Activated CD8-positive, alpha-beta memory T cell treated with anti-CD3 and anti-CD28 coated beads for 48 hours (primary cell): ENCODE measurements at places on chromosomes 2 and 18.

DNA sequence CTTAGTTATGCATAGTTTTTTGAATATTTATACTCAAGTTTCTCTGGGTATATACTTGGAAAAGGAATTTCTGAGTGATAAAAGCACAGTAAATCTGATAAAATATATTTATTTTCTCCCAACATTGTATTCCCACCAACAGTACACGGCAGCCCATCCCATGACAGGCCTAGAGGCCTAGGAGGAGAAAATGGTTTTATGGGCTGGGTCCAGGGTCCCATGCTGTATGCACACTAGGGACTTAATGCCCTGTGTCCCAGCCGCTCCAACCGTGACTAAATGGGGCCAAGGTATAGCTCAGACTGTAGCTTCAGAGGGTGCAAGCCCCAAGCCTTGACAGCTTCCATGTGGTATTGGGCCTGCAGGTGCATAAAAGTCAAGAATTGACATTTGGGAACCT is 1007.7 kb downstream of the DSC3 start:
- DNase-seq = no peak

DNA sequence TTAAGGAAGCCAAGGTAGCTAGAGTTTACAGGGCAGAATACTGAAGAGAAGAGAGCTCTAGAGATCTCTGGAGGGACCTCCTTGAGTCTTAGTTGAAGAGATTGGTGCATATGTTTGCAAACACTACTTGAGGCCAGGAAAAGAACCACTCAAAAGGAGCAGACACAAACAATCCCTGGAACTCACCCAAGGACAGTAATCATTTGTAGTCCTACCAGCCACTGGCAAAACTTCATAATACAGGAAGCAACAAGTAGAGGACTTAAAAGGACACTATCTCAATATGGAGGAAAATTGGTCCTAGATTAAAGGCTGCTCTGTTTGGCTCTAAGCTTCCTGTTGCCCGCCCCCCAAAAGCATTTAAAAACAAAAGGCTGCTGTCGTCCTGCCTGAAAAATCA is 46.9 kb upstream of the UBXN4 start:
- DNase-seq = no peak

DNA sequence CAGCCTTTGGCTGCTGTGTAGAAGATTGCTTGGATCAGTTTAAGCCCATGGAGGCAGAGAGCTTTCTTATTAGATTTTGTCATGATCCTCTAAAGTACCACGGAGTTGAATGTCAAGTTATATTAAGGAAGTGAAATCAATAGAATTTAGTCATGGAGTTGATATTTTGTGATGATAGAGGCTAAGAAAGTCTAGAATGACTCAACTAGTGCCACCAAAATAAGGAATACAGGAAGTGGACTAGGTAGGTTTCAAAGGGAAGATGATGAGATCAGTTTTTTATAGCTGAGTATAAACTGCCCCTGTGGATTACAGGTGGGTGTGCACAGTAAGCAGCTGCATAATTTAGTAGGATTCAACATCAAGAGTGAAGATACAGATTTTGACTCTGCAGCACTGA is 25.2 kb downstream of the FBXO36 start:
- DNase-seq = no peak

DNA sequence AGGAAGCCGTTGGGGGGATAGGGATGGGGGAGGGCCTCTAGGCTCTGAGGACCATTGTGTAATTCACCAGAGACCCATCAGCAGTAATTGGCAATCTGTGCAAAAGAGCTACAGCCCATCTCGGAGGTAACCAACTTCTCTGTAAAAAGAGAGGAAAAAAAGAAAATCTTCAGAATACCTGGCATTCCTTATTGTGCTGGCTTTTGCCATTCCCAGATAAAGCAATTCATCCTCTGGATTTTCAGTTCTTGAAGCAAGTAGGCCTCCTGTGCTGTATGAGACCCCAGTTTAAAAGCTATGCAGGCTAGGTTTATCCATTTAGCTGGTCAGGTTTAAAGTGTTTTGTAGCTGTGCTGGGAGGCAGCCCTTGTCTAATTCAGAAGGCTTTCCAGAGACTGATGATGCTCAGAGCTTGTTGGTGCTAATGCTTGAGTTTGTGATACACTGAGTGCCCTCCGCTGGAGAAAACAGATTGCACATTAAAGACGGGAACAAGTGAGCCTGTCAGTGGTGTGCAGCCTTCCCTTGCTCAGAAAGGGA is at the start of gene LRRTM4:
Gene LRRTM4, minus strand, starts transcription at position 446 of the 540 bp plus-strand sequence.
- no peak for DNase-seq

DNA sequence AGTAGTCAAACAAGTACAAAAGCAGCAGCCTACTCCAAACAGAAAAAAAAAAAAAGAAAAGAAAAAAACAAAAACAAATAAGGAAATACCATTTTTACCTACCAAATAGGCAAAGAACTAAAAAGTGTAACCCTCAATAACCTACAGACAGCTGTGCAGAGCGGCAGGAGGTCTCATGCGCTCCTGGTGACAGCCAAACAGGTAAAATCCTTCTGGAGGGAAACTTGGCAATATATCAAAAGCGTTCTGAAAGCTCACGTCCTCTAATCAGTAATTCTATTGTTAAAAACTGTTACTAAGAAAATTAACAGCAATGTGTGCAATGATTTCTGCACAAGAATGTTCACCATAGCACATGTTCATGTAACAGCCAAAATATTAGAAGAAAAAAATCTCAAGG is 105.6 kb downstream of the AFF3 start:
- DNase-seq = no peak

DNA sequence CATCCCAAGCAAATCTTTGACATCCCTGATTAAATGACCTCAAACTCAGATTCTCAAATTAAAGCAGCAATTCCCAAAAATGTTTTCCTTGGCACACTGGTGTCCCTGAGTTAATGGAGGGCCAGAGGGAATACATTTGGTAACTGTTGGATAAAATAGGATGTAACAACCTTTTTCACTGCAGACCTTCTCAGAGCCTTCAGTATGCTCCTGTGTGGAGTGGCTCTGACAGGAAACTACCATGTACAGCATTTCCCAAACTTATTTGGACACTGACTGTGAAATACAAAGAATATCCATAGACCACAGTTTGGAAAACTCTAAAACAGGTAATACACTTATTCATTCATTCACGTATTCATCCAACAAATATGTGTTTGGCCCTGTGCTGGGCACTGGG is 91.8 kb downstream of the TFCP2L1 start:
- no peak for DNase-seq

- no peak for DNase-seq
These were observed 11.1 kb upstream of the AGFG1 start for GRCh38 chr2:227460833-227461232.

GRCh38 chr2:234689911-234690379 is 193.1 kb upstream of the ARL4C start:
- no peak for DNase-seq

- DNase-seq = no peak
These were observed 31.9 kb upstream of the ITGA6 start for GRCh38 chr2:172395503-172395902.

- DNase-seq = no peak
These were observed 42.0 kb downstream of the TTR start for GRCh38 chr18:31633392-31634330.

- DNase-seq = no peak
These were observed 83.3 kb downstream of the SP3 start for GRCh38 chr2:173881886-173882285.

DNA sequence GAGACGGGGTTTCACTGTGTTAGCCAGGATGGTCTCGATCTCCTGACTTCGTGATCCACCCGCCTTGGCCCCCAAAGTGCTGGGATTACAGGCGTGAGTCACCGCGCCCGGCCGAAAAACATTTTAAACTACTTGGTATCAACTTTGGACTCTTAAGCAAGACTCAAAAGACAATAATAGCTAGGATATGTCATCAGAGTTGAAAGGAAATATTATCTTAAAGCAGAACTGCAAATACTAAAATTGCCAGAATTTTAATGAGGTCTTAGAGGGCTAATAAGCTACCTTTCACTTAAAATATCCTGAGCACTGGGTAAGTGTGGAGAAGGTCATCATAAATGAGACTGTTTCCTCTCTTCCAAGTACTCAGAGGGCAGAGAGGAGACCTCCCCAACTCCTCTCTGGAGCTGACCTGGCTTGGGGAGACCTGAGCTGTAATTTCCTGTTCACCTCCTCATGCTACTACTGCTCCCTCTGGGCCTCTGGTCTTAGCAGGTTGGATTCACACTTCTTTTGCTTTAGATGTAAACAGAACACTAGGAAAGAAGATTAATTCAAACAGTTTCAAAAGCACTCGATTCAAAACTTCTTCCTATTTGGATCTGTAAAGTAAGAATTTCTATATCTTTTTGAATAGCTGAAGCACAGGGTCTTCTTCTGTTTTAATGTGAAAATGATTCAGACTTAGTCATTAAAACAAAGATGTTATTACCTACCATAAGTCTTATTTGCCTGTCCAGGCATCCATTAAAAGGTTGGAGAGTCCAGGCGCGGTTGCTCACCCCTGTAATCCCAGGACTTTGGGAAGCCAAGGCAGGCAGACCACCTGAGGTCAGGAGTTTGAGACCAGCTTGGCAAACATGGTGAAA is 16.5 kb downstream of the CNRIP1 start:
- DNase-seq = no peak

GRCh38 chr18:80166725-80167124 is 57.7 kb downstream of the ADNP2 start:
- no peak for DNase-seq

DNA sequence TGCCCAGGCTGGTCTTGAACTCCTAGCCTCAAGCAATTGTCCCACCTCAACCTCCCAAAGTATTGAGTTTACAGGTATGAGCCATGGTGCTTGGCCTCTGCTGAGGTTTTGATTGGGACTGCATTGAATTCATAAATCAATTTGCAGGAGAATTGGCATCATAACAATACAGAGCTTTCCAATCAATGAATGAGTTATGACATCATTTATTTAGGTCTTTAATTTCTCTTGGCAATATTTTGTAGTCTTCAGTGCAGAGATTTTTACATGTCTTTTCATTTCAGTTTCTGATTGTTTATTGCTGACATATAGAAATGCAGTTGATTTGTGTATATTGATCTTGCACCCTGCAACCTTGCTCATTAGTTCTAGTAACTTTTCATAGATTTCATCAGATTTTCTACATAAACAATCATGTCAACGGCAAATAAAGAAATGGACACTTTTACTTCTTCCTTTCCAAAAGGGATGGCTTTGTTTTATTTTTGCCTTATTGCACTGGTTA is 119.9 kb downstream of the TFCP2L1 start:
- DNase-seq = no peak

GRCh38 chr2:24008672-24009366 is 1.1 kb upstream of the MFSD2B start:
- no peak for DNase-seq

DNA sequence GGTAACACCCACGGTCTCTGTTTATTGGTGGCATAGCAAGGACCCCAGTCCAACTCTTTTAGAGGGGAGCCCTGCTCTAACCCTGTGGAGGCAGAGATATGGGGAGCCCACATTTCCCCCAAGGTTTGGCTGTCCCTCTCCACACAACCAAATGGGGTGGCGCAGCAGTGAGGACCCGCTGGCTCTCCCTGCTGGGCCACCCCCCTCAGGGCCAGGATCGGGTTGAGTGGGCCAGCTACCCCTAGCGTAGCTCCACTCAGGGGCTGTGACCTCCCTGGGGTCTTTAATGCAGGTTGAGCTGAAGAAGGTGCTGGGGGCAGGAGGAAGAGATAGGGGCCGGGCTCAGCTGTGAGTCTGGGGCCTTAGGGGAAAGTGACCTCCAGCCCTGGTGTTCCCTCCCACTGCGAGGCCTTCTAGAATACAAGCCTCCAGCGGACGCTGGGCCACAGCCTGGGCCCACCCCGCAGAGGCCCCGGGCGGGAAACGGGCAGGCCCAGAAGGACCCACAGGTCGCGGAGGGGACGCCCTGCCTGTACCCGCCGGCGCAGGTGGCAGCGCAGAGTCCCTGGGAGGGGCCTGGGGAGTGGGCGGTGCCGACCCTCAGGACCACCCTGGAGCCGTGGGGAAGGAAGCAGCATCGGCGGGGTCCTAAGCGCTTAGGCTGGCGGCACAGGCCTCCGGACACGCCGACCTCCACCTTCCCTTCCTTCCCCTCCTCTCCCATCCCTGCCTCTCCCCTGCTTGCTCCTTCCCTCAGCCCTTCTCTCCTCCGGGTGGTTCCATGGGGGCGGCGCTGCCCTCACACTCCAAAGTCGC is 9.6 kb downstream of the CROCC2 start:
- DNase-seq = no peak

GRCh38 chr18:63192126-63192884 is 127.3 kb downstream of the BCL2 start:
- no peak for DNase-seq

DNA sequence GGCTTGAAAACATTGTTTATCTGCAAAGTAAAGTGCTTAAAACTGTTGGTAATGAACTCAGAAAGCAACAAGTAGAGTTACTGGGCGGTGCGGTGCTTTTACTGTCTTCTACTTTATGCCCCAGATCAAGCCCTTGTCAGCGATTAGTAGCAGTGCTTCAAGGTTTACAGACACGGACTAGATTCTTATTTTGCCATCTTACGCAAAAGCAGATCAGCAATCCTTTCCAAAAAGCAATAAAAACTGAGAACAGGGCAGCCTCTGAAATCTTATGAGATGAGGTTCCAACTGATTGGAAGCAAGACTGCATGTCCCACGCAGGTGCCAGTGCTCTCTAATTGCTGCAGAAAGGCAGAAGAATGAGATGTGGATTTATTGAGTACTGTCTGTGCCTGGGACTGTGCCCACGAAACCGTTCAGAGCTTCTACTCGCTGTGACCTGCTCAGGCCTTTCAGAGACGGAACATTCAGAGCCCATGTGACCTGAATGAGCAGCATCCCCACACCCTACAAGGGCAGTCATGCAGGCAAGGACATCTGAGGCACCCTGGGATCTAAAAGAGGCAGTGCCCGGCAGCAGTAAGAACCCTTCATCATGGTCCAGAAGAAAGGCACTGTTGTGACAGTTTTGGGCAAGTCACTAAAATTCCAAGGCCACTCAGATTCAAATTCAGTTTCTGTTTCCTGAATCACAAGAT is 15.7 kb downstream of the COL4A3 start:
- DNase-seq = no peak

- DNase-seq = no peak
These were observed 60.1 kb upstream of the LRRTM1 start for GRCh38 chr2:80364524-80365212.

GRCh38 chr2:203649176-203649814 is 57.1 kb upstream of the CD28 start:
- DNase-seq = no peak

- DNase-seq = no peak
These were observed 29.6 kb downstream of the SLC25A12 start for GRCh38 chr2:171864357-171864985.

DNA sequence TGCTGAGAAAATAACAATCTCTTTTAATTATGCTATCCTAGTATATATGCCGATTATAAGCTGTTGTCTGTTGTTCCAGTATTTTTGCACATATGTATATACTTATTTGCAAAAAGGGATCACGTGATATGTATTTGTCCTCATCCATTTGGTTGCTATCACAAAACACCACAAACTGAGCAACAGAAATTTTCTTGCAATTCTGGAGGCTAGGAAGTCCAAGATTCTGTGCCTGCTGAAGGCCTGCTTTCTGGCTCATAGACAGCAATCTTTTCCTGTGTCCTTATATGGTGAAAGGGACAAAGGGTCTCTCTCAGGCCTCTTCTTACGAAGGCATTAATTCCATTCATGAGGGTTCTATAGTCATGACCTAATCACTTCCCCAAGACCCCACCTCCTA is 186.5 kb downstream of the LPIN1 start:
- DNase-seq = no peak

GRCh38 chr2:119552902-119553301 is 8.7 kb downstream of the CFAP221 start:
- no peak for DNase-seq

- no peak for DNase-seq
These were observed 19.2 kb downstream of the E2F6 start for GRCh38 chr2:11446733-11447248.
